CD4-positive, alpha-beta T cell treated with Interferon alpha-2 for 1 hour (primary cell): ENCODE measurements at places on chromosomes 6 and 20.
A peak's percentile ranks its signal among the peaks of the same experiment; 100 is the strongest.

GRCh38 chr6:25292384-25292783 lies 13.2 kb downstream of the CARMIL1 start:
- DNase-seq: no peak

GRCh38 chr20:51404297-51405060 lies 138.0 kb downstream of the NFATC2 start:
- peak; percentile 96 for DNase-seq

- DNase-seq: no peak
Measured at GRCh38 chr6:88992741-88993552, 29.5 kb upstream of the RNGTT start.

GRCh38 chr20:20711413-20711812 lies 1.0 kb downstream of the RALGAPA2 start:
- DNase-seq: peak; percentile 34

DNA sequence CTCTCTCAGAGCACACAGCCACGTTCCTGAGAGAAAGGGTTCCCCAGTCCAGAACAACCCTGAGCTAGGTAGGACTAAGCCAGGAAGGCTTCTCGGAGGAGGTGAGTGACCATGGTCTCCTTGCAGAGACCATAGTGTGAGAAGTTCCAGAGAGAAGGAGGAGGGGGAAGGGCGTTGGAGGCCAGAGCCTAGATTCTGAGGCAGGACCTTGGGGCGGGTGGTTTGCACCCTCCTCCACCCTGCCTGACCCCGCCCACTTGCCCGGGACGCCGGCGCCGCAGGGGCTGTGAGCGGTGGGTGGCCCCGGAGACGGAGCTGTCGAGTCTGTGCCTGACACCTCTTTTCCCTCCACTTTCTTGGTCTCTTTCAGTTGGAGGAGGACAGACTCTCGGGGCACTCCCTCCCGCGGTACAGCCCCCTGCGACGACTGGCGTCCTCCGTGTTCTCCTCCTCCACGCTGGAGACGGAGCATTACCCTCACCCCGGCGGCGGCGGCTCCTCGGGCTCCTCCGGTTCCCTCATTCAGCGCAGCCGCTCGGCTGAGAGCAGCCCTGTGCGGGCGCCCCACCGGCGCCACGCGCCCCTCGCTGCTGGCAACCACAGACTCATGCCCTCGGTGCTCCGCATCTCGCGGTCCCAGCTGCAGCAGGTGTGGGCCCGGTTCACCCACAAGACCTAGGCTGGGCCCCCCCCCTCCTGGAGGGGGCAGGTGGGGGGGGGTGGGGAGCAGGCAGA lies 26.2 kb downstream of the TTBK1 start:
- peak; percentile 51 for DNase-seq

GRCh38 chr20:32462900-32463641 lies 104.9 kb downstream of the ASXL1 start:
- DNase-seq: no peak

- DNase-seq: no peak
Measured at GRCh38 chr20:56925082-56925830, 296.1 kb downstream of the TFAP2C start.

GRCh38 chr6:167799033-167799821 lies 27.5 kb upstream of the AFDN start:
- no peak for DNase-seq

- DNase-seq: peak; percentile 85
Measured at GRCh38 chr6:27374824-27375612, 13.5 kb upstream of the ZNF391 start.

DNA sequence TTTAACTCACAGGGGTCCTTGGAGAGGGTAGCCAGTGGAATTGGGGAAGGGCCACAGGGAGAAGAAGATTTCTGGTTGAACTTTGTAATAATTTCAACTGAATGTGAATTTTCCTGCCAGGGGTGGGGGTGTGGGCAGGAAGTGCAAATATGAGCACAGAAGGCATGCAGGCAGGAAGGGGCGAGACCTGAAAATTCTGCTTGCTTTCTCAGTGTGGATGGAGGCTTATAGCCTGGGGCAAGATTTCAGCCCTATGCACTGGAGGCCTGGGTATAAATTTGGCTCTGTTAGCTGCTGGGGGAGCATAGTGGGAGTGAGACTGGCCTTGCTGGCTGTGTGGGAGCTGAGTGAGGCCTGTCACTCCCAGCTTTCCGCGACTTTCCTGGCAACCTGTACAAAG lies 54.4 kb downstream of the PERP start:
- no peak for DNase-seq

- DNase-seq: no peak
Measured at GRCh38 chr6:72817208-72817607, 195.3 kb downstream of the KCNQ5 start.

DNA sequence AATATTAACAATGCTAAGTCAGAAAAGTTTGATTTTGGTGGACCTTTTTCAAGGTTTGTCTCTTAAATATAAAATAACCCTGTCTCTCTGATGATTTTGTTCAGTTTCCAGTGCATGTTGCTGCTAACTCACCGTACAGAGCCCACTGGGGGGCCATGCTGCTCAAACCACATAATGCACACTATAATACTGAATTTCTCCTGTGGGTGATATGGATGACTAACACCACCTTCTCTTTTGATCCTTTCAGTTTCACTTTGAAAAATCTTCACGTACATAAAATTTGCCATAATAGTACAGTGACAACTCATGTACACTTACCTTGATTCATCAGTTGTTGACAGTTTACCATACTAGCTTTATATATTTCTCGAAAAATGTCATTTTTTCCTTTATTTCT lies 506.6 kb upstream of the MAN1A1 start:
- peak; percentile 30 for DNase-seq

- no peak for DNase-seq
Measured at GRCh38 chr6:149859938-149860337, 4.2 kb downstream of the LRP11 start.

- no peak for DNase-seq
Measured at GRCh38 chr20:57309544-57310115, 20.0 kb upstream of the SPO11 start.

- no peak for DNase-seq
Measured at GRCh38 chr6:42200035-42200434, 5.3 kb upstream of the GUCA1B start.

DNA sequence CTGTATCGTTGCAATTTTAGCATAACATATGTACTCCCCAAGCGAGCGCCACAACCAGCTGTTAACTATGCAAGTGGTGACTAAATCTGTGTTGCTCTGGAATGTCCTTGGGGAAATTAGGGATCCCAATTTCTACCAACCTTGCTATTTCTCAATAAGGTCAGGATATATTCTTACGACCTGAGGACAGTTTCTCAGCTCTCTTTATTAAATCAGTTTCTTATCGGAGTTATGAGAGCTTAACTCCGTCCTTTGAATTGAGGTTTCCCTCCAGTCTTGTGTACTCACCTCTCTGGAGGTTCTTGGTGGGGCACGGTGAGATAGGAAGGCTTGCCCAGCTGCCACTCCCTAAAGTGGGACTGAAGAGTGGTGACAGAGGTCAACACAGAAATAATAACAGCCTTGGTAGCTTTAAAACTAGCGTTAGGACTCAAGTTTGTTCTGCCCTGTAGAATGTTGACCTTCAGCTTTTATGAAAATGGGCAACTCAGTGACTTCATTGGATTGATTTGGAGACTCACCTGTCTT lies 694 bp downstream of the MRPS18B start:
- DNase-seq: no peak
